ENCODE measurements at places on chromosomes 5 and 9.

GRCh38 chr9:127931092-127931881 lies 710 bp upstream of the PIP5KL1 start:
- no peak for DNase-seq

DNA sequence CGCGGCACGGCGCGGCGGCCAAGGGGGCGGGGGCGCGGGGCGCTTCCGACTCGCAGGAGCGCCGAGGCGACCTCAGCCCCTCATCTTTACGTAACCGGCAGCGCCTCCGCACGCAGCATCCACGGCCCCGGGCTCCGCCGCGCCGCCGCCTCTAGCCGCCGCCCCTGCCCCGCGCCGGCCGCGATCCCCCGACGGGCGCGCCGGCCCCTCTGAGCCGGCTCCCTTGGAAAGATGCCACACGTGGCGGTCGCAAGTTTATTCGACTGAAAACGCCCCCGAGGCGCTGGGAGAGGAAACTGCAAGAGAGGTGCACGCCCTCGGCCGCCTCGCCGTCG lies 1.0 kb downstream of the KLF9 start:
- no peak for DNase-seq

DNA sequence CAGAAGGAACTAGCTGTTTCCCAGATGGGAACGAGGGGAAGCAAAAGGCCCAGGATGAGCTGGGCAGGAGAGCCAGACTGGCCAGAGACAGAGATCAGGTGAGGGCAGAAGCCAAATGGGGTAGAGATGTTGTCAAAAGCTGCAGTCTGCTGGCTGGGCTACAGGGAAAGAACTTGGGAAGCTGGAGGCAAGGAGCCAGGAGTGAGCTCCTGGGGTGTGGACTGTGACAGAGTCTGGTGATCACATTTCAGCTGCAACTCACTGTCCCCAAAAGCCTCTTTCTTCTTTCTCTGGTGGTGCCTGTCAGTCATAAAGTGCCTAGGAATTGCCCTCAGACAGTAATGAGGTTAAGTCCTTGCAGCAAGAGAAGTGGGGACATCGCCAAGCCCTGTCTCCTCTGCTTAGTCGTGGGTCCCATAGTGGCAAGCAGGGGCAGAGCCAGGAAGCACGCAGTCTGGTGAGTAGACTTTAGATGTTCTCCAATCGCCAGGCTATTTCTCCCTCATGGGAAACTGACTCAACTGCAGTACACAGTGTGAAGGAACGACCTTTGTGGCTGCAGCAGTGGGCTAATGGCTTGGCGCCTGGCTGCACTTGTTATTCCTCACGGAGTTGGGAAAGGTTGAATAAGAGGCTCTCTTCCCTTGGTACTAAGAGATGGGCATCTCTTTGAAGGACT lies 2.5 kb upstream of the FSD1L start:
- DNase-seq, result no peak

- no peak for DNase-seq
Observed at GRCh38 chr5:44389090-44389822, at the start of gene FGF10. TSS of gene FGF10 (minus strand) at chr5:44389420. CDS start at chr5:44388682, 738 bp downstream.

DNA sequence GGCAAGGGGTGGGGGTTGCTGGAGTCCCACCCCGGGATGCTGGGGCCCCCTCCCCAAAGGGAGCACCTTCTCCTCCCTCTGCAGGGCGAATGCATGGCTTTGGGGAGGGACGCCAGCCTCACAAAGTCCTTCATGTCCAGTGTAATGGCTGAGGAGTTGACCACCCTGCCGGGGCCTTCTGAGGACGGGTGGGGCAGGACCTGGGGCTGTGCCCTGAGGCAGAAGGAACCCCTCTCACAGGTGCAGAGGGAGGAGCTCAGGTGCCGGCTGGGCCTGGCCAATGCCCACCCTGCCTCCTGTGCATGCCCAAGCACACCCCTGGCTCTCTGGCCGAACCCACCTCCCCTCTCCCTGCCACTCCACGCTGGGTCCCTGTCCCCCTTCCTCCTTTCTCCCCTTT lies 64.3 kb upstream of the RNU6ATAC start:
- no peak for DNase-seq

All from cerebellar cortex (tissue), 1 donor.